Left lobe of liver (tissue), 2 donors: ENCODE measurements at places on chromosomes 6 and 20.
A peak's percentile ranks its signal among the peaks of the same experiment; 100 is the strongest.

DNA sequence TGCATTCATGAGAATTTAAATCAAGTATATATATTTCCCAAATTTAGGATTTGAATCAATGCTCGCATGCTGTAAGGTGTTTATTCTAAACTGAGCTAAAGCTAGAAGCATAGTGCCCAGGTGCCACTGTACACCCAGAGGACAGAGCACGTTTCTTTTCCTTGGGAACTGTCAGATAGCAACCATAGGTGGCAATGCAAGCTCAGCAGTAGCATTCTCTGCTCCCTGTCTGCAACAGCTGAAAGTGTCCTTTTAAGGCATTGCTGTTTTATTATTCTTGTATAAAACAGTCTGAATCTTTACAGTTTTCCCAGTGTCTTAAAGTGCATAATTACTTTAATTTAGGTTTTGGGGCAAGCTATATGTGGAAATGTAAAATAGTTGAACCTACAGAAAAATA lies 443.4 kb upstream of the MMS22L start:
- no peak for DNase-seq

DNA sequence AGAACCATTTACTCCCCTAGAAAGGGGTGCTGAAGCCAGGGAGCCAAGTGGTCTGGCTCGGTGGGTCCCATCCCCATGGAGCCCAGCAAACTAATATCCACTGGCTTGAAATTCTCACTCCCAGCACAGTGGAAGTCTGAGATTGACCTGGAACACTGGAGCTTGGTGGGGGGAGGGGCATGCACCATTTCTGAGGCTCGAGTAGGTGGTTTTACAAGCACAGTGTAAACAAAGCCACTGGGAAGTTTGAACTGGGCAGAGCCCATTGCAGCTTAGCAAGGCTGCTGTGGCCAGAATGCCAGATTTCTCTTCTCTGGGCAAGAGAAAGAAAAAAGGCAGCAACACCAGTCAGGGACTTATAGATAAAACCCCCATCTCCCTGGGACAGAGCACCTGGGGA lies 855.8 kb upstream of the CITED2 start:
- DNase-seq, result no peak

- no peak for DNase-seq
These were observed 113.1 kb upstream of the DOK5 start for GRCh38 chr20:54362283-54362682.

- DNase-seq, result no peak
These were observed 29.5 kb upstream of the SALL4 start for GRCh38 chr20:51831866-51832265.

DNA sequence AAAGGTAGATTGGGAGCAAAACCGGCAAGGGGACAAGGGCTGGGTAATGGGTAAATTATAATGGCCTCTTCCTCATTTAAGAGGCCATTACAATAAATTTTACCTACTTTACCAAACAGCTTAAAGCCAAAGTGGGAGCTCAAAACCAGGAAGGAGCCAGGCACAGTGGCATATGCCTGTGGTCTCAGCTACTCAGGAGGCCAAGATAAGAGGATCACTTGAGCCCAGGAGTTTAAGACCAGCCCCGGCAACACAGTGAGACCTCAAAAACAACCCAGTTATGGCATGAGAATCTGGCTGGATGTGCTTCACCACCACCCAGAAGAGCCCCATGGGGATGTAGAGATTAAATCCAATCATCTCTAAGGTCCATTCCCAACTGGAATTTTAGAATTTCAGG lies 52.9 kb upstream of the TAF8 start:
- DNase-seq, result no peak

DNA sequence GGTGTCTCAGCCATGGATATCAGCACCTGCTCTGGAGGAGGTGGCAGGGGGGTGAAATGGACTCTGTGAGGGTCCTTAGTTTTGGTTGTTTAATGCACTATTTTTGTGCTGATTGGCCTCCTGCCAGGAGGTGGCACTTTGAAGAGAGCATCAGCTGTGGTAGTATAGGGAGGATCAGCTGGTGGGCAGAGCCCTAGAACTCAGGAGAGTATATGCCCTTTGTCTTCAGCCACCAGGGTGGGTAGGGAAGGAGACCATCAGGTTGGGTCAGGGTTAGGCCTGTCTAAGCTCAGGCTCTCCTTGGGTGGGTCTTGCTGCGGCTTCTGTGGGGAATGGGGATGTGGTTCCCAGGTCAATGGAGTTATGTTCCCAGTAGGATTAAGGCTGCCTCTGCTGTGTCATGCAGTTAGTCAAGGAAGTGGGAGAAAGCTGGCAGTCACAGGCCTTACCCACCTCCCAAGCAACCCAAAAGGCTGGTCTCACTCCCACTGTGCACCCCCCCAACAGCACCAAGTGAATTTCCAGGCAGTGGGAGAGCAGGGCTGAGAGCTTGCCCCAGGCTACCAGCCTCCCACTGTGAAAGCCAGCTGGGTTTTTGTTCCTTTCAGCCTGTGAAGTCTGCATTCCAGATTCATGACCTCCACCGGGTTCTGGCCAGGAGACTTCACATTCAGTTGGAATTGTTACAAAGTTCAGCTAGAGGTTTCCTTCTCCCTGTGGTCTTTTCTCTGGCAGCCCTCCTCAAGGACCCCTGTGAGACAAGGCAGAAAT lies 5.7 kb upstream of the OSTM1 start:
- no peak for DNase-seq

- DNase-seq, result no peak
These were observed 37.5 kb downstream of the YTHDF1 start for GRCh38 chr20:63178446-63178820.

GRCh38 chr6:167699141-167699931 lies 127.4 kb upstream of the AFDN start:
- no peak for DNase-seq

DNA sequence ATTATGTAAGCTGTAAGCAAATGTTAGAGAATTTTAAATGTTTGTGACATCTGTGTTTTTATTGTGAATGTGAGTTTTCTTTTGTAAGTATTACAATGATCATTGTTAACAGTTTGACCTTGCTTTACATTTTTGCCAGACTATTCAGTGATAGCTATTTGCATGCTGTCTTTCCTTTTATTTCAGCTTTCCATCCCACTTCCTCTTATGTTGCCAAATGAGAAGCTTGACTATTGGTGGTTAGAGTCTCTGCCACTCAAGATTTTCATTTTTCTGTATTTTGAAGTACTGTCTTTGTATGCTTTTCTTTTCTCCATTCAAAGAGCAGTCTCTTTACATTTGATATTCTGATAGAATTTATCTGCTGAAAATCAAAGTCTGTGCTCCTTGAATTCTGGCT lies 104.1 kb downstream of the PRIM2 start:
- DNase-seq, result no peak

DNA sequence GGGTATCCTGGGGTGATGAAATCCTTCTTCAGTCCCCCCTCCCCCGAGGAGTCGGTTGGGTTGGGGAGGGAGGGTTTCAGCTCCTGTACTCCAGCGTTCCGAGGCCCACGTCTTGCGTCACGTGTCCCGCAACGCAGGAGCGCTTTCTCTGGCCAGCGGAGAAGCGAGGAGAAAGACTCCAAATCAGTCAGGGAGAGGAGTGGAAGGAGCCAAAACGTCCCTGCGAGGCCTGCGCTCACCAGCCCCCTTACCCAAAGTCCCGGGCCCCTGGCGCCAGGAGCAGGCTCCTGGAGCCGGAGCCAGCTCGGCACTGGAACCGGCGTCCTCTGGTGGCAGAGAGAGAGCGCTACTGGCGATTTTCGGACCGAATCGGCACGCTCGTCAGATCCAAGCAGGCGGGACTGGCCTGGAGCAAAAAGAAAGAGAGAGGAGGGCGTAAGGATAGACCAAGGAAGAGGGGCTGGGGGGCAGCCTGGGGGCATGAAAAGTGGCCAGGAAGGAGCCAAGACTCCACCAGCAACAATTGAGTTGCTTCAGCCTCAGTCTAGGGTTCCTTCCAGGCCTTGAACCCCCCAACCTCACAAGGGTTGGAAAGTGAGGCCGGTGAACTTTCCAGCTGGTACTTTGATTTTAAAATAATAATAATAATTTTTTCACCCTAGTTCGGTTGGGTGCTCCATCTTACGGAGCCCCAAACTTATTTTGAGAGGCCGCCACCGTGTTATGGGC lies at the start of gene GNAS:
TSS of gene GNAS (plus strand) at position 174 of the 729 bp plus-strand sequence.
- DNase-seq, result no peak

DNA sequence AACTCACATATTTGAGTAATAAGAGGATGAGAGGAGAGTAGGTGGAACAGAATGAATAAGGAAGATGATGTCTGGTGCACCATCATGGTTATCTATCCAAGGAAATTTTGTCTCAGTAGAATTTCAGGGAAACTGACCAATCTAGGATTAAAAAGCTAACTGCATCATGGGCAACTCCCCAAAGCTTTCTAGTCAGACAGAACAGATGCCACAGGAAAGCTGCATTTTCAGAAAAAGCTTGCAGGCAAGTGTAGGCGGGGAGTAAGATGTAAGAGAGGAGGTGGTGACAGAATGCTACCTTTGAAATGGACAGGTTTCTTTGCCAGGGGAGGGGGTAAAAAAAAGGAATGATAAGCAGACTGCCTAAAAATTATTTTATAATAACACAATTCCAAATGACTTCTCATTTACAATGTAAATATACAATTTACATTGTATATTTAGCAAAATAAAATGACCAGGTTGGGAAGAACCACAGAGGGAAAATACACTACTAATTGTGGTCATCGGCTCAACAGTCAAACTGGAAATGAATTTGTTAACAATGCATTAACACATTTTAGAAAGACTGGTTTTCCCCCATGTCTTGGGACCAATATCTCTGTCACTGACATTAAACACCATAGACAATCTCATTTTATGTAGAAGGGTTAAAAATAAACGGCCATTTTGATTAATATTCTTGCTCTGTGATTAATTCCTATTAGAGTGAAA lies 15.1 kb downstream of the NHSL1 start:
- no peak for DNase-seq

GRCh38 chr6:126312013-126312665 lies 27.8 kb upstream of the CENPW start:
- no peak for DNase-seq

GRCh38 chr6:28980852-28981430 lies 24.2 kb downstream of the ZNF311 start:
- peak; percentile 58 for DNase-seq

GRCh38 chr20:52746190-52746589 lies 226.0 kb upstream of the TSHZ2 start:
- DNase-seq, result no peak

- DNase-seq, result no peak
These were observed 82.7 kb upstream of the TRAF3IP2 start for GRCh38 chr6:111688331-111688730.

DNA sequence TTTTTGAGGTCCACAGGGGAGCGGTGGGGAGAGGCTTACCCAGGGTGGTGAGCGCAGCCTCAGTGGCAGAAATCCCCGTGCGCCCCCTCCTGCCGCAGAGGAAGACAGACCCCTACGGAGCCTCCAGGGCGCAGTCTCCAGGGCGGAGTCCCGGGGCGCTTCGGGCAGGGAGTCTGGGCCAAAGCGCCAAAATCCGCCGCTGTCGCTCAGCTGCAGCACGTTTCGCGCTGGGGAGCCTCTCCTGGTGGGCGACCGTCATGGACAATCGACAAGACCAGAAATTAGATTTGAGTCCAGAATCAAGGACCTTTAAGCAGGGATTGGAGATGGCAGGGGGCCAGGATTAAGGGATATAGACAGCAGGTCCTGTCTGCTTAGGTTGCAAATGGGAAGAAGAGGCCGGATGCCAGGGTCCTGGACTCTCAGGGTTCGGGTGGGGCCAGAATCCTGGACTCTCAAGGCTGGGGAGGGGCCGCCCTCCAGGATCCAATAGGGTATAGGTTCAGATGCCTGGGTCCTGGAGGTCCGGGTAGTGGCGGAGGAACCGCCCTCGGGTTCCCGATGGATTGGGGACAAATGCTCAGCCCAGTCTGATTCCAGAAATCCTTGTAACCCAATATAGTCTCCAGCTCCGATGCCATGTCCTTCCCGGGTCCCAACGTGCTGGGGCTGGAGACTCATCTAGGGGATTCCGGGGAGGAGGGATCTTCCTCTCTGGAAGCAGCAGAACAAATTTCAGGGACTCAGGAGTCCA lies 7.9 kb upstream of the HLA-E start:
- DNase-seq, result no peak

DNA sequence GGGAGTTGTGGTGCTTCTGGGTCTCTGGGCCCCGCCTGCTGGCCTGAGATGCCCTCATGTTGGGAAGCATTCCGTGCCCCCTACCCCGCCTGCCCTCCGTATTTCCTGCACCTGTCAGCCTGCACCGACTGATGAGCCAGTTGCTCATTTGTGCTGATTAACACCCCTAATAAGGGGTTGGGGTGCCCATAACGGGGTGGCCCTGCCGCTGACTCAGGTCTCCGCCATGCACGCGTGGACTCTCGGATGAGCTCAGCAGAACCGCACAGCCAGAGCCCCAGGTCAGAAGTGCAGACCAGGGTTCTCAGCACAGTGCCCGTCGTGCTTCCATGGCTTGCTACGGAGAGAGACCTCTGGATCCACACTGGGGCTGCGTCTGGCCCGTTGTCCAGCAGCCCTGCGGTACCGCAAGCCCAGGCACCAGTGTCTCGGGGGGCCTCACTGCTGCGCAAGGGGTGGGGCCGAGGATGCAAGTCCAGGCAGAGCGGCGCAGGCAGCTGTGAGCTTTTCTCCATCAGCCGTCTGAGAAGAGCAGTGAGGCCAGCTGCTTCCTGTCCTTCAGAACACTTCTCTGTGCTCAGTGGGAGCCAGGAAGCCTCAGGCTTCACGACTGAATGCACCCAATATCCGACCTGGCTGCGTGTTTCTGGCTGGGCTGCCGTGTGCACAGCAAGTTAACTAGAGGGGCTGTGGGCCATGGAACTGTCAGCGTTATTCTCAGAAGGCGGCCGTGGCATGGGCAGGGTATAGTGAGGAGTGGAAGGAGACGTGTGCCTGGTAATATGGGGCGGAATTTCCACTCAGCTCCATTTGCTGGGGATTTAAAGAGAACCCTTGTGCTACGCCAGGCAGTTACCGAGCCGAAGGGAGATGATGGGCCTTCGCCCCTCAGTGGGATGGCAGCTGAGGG lies 18.6 kb downstream of the MTG2 start:
- no peak for DNase-seq

- no peak for DNase-seq
These were observed 262.0 kb downstream of the MAFB start for GRCh38 chr20:40427026-40427425.

GRCh38 chr20:1377984-1378734 lies 14.7 kb downstream of the FKBP1A start:
- DNase-seq, result peak; percentile 46
